ENCODE measurements at places on chromosomes 2 and 18.

DNA sequence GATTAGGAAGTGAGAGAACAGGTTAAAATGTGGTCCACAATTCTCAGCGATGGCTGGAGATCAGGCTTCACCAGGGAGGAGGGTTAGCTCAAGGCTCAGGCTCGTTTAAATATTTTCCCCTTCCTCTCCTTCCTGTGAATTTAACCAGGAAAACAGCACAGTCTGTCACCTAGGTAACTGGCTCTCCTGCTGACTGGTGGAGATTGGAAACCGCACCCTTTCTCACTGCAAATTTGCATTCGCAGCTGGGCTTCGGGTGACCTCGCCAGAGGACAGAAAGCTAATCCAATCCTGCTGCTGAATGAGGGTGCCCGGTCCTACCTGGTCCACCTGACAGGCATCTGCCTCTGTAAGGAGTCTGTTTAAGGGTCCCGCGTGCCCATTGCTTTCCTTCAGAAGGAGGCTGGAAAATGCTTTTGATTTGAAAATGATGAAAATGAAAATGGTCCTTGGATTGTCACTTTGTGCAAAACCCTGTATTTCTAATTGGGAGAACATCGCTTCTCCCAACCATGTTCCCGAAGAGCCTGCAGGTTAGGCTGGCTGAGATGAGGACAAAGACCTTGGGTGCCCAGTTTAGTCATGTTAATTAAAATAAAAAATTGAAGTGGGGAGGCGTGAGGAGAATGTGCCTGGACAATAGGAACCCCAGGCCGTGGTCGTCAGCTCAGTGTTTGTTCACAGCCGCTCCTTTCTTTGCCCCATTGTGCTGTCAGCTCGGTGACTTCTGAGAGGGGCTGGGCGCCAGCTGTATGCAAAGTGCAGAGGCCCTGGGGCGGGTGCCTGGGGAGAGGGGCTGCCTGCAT is 43.4 kb upstream of the MTCL1 start:
- no peak for DNase-seq

GRCh38 chr2:9300829-9301453 is 94.3 kb downstream of the ASAP2 start:
- no peak for DNase-seq

- peak; percentile 52 for DNase-seq
Observed at GRCh38 chr18:55018602-55019001, 59.3 kb upstream of the CCDC68 start.

- DNase-seq: no peak
Observed at GRCh38 chr2:239820836-239821693, 204.1 kb downstream of the NDUFA10 start.

GRCh38 chr2:53467467-53468180 is 300.0 kb upstream of the CHAC2 start:
- no peak for DNase-seq

DNA sequence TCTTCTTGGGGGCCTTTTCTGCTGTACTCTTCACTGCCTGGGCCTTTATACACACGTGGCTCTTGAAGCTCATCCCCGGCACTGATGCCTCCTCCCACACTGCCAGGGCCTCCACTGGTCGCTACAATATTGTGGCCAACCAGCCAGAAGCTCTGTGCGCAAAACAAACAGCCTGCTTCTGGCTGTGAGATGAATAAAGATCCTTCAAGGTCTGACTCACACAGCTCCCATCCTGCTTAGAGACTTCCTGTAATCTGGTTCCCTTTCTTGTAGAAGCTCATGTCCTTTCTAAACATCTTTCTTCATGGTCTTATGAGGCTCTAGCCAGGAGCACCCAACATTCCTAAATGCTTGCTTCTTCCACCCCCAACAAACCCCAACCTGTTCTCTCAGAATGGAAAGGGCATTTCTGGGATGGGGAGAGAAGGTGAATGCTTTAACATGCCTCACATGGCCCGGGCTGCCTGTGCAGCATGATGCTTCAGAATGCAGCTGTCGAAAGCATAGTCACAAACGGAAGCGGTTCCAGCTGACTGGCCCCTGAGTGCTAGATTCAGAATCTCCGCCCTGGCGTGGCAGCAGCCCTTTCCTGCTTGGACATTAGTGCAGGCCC is 24.6 kb downstream of the NRP2 start:
- peak; percentile 78 for DNase-seq

GRCh38 chr2:169743549-169743948 is 9.9 kb downstream of the KLHL23 start:
- no peak for DNase-seq

- DNase-seq: no peak
Observed at GRCh38 chr18:39211461-39211860, 1645.9 kb upstream of the CELF4 start.

GRCh38 chr2:36479406-36479805 is 118.6 kb downstream of the FEZ2 start:
- no peak for DNase-seq

- no peak for DNase-seq
Observed at GRCh38 chr2:216863946-216864345, 4.1 kb upstream of the TNP1 start.

- peak; percentile 83 for DNase-seq
Observed at GRCh38 chr18:25229081-25229480, 122.9 kb downstream of the ZNF521 start.

DNA sequence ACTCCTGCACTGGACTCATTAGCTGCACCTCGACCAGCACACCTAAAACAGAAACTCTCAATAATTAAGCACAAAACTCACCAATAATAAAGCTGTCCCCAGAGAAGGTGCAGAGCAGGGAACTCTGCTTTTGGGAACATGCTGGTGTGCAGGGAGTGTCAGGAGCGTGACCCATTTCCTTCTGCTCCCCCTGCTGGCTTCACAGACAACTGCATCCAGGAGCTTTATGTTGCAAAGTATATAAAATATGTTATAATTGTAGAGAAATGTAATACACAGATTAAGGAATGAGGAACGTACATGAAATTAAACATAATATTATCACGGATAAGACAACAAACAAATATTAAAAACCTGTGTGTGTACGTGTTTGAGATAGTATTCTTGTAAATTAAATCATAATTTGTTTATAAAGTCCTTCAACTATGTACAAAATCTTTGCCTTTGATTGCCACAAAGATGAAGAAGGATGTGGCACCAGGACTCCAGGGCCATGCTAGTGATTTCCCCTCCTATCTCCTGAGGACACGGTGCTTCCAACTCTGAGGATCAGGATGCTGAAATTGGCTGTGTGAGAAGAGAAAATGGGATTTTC is 68.6 kb upstream of the MAL start:
- DNase-seq: peak; percentile 79

DNA sequence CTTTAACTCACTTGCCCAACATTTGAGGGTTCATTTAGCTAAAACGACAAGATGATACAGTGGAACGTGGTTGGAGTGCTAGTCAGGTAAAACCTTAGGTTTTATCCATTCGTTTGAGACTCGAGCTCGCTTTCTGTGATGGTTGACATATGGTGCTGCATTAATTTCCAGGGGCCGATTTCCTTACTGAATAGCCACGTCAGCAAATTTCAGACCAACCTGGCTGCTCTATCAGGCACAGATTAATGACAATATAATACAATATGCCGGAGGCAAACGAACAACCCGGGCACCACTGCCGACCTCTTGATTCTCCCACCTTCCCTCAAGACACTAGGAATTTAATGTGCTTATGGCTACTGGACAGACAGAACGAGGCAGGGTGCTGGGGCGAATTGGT is 42.0 kb downstream of the NABP1 start:
- no peak for DNase-seq

- no peak for DNase-seq
Observed at GRCh38 chr2:236714080-236714479, 144.5 kb downstream of the ACKR3 start.

DNA sequence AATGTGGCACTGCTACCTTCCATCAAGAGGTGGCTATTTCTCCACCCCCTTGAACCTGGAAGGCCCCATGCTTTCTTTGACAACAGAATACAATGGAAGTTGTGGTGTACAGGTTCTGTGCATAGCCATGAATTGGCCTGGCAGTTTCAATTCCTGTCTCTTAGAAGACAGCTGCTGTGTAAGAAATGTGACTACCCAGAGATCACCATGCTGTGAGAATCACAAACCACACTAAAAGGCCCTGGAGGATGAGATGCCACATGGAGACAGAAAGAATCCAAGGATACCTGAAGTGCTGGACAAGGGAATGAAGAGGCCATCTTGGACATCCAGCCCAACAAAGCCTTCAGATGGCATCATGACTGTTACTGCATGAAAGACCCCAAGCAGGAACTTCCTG is 47.7 kb upstream of the EHBP1 start:
- no peak for DNase-seq

GRCh38 chr2:46216213-46216612 is 81.0 kb upstream of the EPAS1 start:
- DNase-seq: peak; percentile 32
